ENCODE measurements at places on chromosomes 3 and 15.

DNA sequence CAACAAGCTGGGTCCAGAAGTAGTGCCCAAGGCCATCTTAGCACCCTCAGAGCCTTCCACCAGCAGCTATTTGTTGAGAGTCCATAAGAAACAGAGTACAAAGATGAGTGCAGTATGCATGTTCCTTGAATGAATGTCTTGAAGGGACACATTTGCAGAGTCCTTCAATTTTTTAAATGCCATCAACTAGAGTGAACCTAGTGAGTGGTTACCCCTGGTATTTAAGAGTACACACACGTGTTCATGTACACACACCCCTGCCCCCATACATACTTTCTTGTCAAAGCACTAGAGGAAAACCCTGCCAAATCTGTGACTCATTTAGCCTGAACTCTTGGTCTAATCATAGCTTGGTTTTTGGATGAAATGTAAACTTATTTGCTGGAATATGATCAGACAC lies 84.5 kb upstream of the GALNT15 start:
- DNase-seq, result no peak

DNA sequence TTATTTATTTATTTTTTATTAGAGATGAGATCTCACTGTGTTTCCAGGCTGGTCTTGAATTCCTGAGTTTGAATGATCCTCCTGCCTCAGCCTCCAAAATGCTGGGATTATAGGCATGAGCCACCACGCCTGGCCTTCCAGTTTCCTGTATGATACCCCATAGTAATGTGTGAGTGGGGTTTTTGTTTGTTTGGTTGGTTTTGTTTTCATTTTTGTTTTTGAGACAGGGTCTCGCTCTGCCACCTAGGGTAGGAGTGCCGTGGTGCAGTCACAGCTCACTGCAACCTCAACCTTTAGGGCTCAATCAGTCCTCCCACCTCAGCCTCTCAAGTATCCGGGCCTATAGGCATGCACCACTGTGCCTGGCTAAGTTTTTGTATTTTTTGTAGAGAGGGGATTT lies 30.9 kb downstream of the GOLM2 start:
- DNase-seq, result no peak

DNA sequence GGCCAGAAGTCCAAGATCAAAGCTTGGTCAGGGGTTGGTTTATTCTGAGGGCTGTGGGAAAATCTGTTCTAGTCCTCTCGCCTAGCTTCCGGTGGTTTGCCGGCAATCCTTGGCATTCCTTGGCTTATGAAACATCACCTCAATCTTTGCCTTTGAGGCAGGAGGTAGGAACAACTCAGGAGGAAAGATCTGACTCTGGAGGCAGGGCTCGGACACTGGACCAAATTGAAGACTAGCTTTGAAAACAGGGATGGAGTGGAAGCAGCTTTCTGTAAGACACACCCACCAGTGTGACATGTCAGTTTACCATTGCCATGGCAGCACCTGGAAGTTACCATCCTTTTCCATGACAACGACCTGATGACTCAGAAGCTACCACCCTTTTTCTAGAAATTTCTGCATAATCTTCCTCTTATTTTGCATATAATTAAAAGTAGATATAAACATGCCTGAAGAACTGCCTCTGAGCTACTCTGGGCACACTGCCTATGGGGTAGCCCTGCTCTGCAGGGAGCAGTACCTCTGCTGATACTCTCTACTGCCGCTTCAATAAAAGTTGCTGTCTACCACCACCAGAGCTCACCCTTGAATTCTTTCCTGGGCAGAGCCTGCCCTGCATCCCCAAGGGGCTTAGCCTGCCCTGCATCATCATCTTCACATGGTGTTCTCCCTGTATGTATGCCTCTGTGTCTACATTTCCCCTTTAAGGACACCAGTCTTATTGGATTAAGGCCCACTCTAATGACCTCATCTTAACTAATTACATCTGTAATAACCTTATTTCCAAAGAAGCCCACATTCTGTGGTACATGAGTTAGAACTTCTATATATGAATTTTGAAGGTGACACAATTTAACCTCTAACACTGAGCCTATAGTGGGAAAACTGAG lies 38.3 kb upstream of the TM4SF4 start:
- no peak for DNase-seq

GRCh38 chr3:142243134-142243533 lies 17.7 kb upstream of the GK5 start:
- DNase-seq, result no peak

DNA sequence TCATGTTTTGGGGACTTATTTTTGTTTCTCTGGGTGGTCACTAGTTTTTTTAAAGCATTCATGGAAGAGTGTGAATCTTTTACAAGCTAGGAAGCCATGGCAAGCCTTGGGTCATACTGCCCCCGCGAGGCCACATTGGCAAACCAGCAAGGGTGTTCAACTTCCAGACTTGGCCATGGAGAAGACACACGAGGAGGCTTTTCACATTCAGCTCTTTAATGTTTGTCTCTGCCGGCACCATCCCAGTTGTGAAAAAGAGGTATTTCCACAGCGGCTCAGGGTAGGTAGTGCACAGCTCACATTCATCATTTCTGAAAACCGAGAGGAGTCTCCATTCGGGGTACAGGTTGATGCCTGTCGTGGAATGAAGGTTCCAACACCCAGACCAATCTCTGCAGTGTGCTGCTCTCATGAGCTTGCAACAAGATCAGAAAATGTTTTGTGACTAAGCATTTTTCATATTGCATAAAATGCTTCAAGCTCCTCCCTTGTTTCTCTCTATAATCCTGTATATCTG lies 7.7 kb downstream of the CCR5 start:
- no peak for DNase-seq

- DNase-seq, result no peak
Observed at GRCh38 chr15:77412972-77413698, 6.8 kb downstream of the PEAK1 start.

GRCh38 chr3:43238801-43239200 lies 47.5 kb upstream of the SNRK start:
- DNase-seq, result no peak

GRCh38 chr15:27486051-27486450 lies 515.1 kb downstream of the GABRG3 start:
- DNase-seq, result no peak

DNA sequence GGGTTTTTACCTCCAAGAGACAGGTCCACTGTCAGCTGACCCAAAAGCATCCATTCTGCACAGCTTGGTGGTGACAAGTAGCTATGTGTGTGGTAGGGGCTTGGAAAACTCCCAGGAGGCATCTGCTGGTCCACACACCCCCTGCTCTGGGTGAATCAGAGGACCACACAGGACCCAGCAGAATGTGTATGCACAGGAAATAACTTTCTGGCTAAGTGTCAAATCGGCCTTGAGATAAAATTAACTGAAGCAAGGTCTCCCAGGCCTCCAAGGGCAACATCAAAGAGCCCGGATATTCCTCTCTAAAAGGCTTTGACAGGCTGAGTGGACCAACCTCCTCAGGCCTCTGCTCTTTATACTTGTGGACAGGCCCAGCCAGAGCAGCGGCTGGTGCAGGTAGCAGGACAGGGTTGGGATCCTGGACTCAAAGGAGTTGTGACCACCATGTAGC lies 66.5 kb downstream of the CTNNB1 start:
- no peak for DNase-seq

GRCh38 chr15:63040509-63040908 lies 2.0 kb upstream of the TPM1 start:
- no peak for DNase-seq

- no peak for DNase-seq
Observed at GRCh38 chr3:41143421-41144031, 55.8 kb upstream of the CTNNB1 start.

DNA sequence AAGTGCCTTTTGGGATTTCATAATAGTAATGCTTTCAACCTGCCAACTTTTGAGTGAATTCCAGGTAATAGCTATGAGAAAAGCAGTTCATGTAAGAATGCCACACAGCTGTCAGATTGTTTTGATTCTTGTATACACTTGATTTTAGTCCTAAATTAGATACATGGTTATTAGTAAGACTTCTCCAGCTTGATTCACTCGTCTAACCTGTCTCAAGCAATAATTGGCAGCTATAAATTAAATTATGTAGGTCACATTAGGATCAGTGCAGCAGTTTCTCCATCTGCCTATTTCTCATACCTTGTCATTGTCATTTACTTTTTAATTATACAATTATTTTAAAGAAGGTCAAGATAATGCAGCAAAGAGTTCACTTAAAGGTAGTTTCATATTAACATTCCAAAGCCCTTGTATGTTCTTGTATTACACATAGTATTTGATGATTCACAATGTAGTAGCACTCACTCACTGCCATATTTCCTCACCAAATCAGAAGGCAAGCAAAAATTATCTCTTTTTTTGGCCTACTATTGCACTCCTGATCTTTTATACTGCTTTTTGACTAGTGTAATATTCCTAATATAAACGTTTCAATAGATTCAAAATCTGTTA lies 10.9 kb upstream of the CRYBG3 start:
- DNase-seq, result no peak

- no peak for DNase-seq
Observed at GRCh38 chr3:139374099-139374498, 15.3 kb downstream of the COPB2 start.

GRCh38 chr15:57570994-57571393 lies 20.7 kb upstream of the MYZAP start:
- no peak for DNase-seq

DNA sequence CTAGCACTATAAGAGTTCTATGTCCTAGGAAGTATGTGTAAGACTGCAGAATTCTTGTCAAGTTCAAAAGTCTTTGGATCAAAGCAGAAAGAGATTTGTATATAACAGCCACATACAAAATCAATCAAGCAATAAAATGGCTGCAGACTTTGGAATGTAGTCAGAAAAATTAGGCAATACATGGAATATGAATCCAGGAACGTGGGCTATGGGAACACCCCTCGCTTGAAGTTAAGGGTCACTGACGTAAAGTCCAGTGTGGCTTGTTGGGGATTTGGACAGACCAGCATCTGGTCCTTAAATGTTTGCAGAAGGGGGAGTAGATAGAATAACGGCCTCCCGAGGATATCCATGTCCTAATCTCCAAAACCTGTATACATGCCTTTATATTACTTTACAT lies 178.6 kb downstream of the ADAMTS9 start:
- no peak for DNase-seq

DNA sequence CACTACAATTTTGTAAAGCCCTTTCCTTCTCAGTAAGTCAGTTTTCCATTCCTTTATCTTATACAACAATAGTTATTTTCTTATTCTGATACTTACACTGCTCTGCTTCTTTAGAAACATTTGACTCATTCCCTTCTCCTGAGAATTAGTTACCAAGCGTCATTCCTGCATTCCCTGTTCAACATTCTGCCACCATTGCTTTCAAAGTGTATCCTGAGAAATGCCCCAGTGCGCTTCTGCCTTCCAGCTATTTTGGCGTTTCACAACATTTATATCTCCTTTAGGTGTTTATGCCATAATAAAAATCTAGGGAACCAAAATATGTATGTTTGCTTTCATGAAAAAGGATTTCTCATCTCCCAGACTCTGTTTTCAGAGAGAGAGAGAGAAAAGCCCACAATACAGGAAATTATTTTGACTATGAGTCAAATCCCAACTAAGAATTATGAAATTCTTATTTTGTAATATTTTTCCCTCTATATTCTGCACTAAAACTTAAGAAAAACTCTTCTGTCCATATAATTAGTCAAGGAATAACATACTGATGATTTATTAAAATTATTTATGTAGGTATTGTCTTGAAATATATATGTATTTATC lies 118.2 kb upstream of the RAP2B start:
- no peak for DNase-seq

- no peak for DNase-seq
Observed at GRCh38 chr3:13792512-13793371, 87.1 kb downstream of the WNT7A start.

GRCh38 chr3:122728186-122728585 lies 47.5 kb downstream of the PARP14 start:
- DNase-seq, result no peak

- no peak for DNase-seq
Observed at GRCh38 chr3:123667784-123668183, 82.9 kb upstream of the HACD2 start.

GRCh38 chr3:126519506-126520455 lies 2.2 kb upstream of the UROC1 start:
- no peak for DNase-seq

DNA sequence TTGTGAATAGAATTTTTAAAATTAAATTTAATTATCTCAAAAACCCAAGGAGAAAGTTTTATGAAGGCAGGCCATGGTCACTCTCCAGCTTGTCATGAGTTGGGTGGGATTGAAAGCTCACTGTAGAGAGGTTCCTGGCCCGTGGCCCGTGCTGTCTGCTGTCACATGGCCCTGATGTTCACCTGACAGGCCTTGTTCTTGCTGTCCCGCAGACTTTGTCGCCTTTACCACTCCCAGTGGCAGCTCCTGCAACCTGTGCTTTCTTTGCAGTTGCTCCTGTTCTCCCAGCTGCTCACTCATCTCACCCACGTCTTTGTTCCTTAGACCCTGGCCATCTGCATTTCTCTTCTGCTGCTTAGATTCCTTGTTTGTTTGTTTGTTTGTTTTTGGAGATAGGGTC lies 35.6 kb downstream of the DHX30 start:
- no peak for DNase-seq

GRCh38 chr3:3627114-3627513 lies 172.1 kb upstream of the LRRN1 start:
- DNase-seq, result no peak

DNA sequence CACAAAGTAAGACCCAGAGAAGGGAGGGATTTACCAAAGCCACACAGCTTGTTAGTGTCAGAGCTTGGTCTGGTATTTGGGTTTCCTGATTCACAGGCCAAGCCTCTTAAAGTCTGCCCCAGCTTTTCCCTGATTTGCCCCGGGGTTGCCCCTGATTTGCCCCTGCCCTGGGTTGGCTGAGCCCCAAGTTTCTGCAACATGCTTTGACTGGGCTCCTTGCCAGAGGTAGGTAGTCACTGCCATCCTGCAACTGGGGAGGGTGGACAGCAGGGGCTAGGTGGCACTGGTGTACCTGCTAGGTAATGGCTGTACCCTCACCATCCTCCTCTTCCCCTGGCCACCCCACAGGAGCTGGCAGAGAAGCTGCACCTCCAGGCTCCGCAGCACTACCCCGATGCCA lies 2.5 kb downstream of the MPI start:
- DNase-seq, result no peak

DNA sequence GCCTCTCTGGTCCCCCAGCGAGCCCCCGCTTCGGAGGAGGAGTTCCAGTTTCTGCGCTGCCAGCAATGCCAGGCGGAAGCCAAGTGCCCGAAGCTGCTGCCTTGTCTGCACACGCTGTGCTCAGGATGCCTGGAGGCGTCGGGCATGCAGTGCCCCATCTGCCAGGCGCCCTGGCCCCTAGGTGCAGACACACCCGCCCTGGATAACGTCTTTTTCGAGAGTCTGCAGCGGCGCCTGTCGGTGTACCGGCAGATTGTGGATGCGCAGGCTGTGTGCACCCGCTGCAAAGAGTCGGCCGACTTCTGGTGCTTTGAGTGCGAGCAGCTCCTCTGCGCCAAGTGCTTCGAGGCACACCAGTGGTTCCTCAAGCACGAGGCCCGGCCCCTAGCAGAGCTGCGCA lies 3.5 kb downstream of the PML start:
- no peak for DNase-seq

GRCh38 chr15:65902373-65902772 lies 33.1 kb downstream of the RAB11A start:
- DNase-seq, result peak; percentile 62

- no peak for DNase-seq
Observed at GRCh38 chr3:72009851-72010443, 225.0 kb upstream of the PROK2 start.

All from NCI-H510A (cell line).